Hepatocyte (in vitro differentiated cells): ENCODE measurements at places on chromosomes 16 and 17. TPM values are rescaled to one million over a fixed set of nuclear protein-coding genes. Genes with fewer than 3 reads are reported as not detected.

SLC47A2 gene
- not detected in 2 replicates for polyA plus RNA-seq

NLRC3 gene
- 0.15 and 0.17 TPM in 2 replicates for polyA plus RNA-seq

MT1G gene
- 44.5 and 45.3 TPM in 2 replicates for polyA plus RNA-seq

OTOA gene
- not detected in 2 replicates for polyA plus RNA-seq

ZNF423 gene
- 9.6 and 11.3 TPM in 2 replicates for polyA plus RNA-seq

CDH11 gene
- 126 and 148 TPM in 2 replicates for polyA plus RNA-seq

NGFR gene
- polyA plus RNA-seq, result 5.5 and 5.6 TPM in 2 replicates

MYH2 gene
- polyA plus RNA-seq, result not detected in 2 replicates

NPIPA2 gene
- polyA plus RNA-seq, result 5.4 TPM in 1 of 2 replicates, not detected in the other

KCNH4 gene
- 0.12 and 0.23 TPM in 2 replicates for polyA plus RNA-seq

NOD2 gene
- not detected in 2 replicates for polyA plus RNA-seq

TBX6 gene
- 0.10 and 0.19 TPM in 2 replicates for polyA plus RNA-seq

TMEM238L gene
- polyA plus RNA-seq, result 1.0 and 1.5 TPM in 2 replicates

PSMC3IP gene
- 3.7 and 4.2 TPM in 2 replicates for polyA plus RNA-seq

KRTAP3-1 gene
- 2.7 and 3.4 TPM in 2 replicates for polyA plus RNA-seq

B4GALNT2 gene
- polyA plus RNA-seq, result 0.40 and 0.88 TPM in 2 replicates

ATP1B2 gene
- polyA plus RNA-seq, result 2.2 and 2.5 TPM in 2 replicates

KCNJ18 gene
- not detected in 2 replicates for polyA plus RNA-seq

HYDIN gene
- polyA plus RNA-seq, result 0.04 and 1.1 TPM in 2 replicates

KRTAP4-3 gene
- polyA plus RNA-seq, result not detected in 2 replicates

KRTAP4-4 gene
- not detected in 2 replicates for polyA plus RNA-seq

HS3ST2 gene
- polyA plus RNA-seq, result 0.36 TPM in 1 of 2 replicates, not detected in the other

ZNF205 gene
- 12.6 and 13.2 TPM in 2 replicates for polyA plus RNA-seq

VKORC1 gene
- 195 and 228 TPM in 2 replicates for polyA plus RNA-seq

ICAM2 gene
- 2.7 and 3.4 TPM in 2 replicates for polyA plus RNA-seq

ADAP2 gene
- 0.61 and 0.70 TPM in 2 replicates for polyA plus RNA-seq

MYL11 gene
- 2.2 and 5.3 TPM in 2 replicates for polyA plus RNA-seq

TMEM220 gene
- 30.0 and 32.4 TPM in 2 replicates for polyA plus RNA-seq

TOX3 gene
- polyA plus RNA-seq, result 23.6 and 38.1 TPM in 2 replicates

CDH1 gene
- polyA plus RNA-seq, result 105 and 131 TPM in 2 replicates

CLEC19A gene
- not detected in 2 replicates for polyA plus RNA-seq

FBRS gene
- polyA plus RNA-seq, result 22.1 and 25.5 TPM in 2 replicates

ACE gene
- polyA plus RNA-seq, result 7.2 and 9.5 TPM in 2 replicates

KRT15 gene
- polyA plus RNA-seq, result 8.2 and 10.6 TPM in 2 replicates

THAP11 gene
- 36.7 and 36.9 TPM in 2 replicates for polyA plus RNA-seq

ZNF319 gene
- polyA plus RNA-seq, result 5.2 and 8.3 TPM in 2 replicates

ARRB2 gene
- polyA plus RNA-seq, result 20.0 and 21.1 TPM in 2 replicates

FAM171A2 gene
- polyA plus RNA-seq, result 19.4 and 22.8 TPM in 2 replicates

VWA3A gene
- not detected in 2 replicates for polyA plus RNA-seq

GINS2 gene
- 7.5 and 8.0 TPM in 2 replicates for polyA plus RNA-seq

BCAR1 gene
- polyA plus RNA-seq, result 112 and 124 TPM in 2 replicates

CHRNB1 gene
- 16.9 and 17.5 TPM in 2 replicates for polyA plus RNA-seq

CES4A gene
- 11.8 and 17.9 TPM in 2 replicates for polyA plus RNA-seq

FOXL1 gene
- polyA plus RNA-seq, result 0.51 and 1.3 TPM in 2 replicates

ARL5C gene
- not detected in 2 replicates for polyA plus RNA-seq

TMEM107 gene
- 12.8 and 13.6 TPM in 2 replicates for polyA plus RNA-seq

TVP23A gene
- polyA plus RNA-seq, result 1.1 and 1.5 TPM in 2 replicates

SCGB1C2 gene
- not detected in 2 replicates for polyA plus RNA-seq

FBXO39 gene
- 0.28 TPM in 1 of 2 replicates, not detected in the other for polyA plus RNA-seq

TOM1L1 gene
- 31.5 and 36.9 TPM in 2 replicates for polyA plus RNA-seq
